Heart left ventricle (tissue), 16 donors: ENCODE measurements at places on chromosomes 2 and 18. TPM values are rescaled to one million over a fixed set of nuclear protein-coding genes. Genes with fewer than 3 reads are reported as not detected.

The MDH1B gene
- polyA plus RNA-seq, result 0.33 TPM

The WDR33 gene
- polyA plus RNA-seq, result 15.4 TPM

The OR6B3 gene
- polyA plus RNA-seq, result not detected

The TMEFF2 gene
- polyA plus RNA-seq, result not detected

- H3K4me1 ChIP-seq, result no peaks in the 10 kb centered on the region
- no peak overlapping the region for H3K4me3 ChIP-seq
- H3K27ac ChIP-seq, result no peak overlapping the region
- H3K36me3 ChIP-seq, result peaks cover 70% of the 10 kb centered on the region
- DNase-seq, result no peak
Measured at GRCh38 chr2:42314892-42315468, 46.0 kb downstream of the COX7A2L start.

- no peaks in the 10 kb centered on the region for H3K36me3 ChIP-seq
- peak overlapping the region; percentile 45 for H3K27ac ChIP-seq
- H3K4me3 ChIP-seq, result no peak overlapping the region
- no peak for DNase-seq
- H3K4me1 ChIP-seq, result peaks cover 52% of the 10 kb centered on the region
- no peaks in the 10 kb centered on the region for H3K27me3 ChIP-seq
Measured at GRCh38 chr2:46876741-46877384, 38.7 kb downstream of the MCFD2 start.

GRCh38 chr2:68231061-68231372 is 21.3 kb downstream of the PPP3R1 start:
- no peak for DNase-seq
- no peaks in the 10 kb centered on the region for H3K36me3 ChIP-seq
- H3K4me3 ChIP-seq, result no peak overlapping the region
- peaks cover 66% of the 10 kb centered on the region for H3K4me1 ChIP-seq
- H3K27me3 ChIP-seq, result no peaks in the 10 kb centered on the region
- H3K27ac ChIP-seq, result peak overlapping the region; percentile 61

- no peaks in the 10 kb centered on the region for H3K4me1 ChIP-seq
- no peaks in the 10 kb centered on the region for H3K36me3 ChIP-seq
- H3K27me3 ChIP-seq, result no peaks in the 10 kb centered on the region
- H3K27ac ChIP-seq, result no peak overlapping the region
- no peak overlapping the region for H3K4me3 ChIP-seq
- peak; percentile 52 for DNase-seq
Measured at GRCh38 chr18:76503649-76504386, 8.8 kb upstream of the ZNF516 start.

DNA sequence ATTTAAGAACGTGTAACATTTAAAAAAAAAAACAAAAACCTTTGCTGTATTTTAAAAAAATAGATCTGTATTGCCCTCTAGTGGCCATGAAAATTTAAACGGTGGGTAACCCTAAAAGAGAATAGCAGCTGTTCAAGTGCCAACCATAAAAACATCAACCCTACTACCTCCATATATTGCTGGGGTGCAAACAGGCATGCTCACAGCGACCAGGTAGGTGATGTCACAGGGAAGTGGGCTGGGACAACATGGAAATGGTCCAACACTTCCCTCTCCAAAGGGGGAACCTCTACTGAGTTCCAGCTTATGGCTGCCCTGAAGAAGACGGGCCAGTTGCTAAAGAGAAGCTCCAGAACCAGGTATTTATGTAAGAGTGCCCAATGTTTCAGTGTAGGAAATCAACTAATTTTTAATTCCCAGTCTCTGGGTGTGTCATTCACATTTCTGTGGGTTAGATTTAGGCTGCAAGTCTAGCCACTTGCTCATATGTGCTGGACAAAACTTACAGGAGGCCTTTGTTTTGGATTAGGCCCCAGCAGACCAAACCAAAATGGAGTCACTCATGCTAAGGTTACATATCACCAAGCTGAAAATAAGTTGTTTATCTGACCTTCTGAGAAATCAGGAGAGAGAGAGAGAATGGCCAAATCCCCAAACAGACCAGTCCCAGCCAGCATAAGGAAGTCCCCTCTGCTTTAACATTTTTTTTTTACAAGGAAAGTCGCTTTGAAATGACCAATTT is 54.5 kb downstream of the SKA1 start:
- DNase-seq, result no peak
- H3K36me3 ChIP-seq, result no peaks in the 10 kb centered on the region
- H3K4me1 ChIP-seq, result no peaks in the 10 kb centered on the region
- no peak overlapping the region for H3K4me3 ChIP-seq
- H3K27ac ChIP-seq, result no peak overlapping the region

DNA sequence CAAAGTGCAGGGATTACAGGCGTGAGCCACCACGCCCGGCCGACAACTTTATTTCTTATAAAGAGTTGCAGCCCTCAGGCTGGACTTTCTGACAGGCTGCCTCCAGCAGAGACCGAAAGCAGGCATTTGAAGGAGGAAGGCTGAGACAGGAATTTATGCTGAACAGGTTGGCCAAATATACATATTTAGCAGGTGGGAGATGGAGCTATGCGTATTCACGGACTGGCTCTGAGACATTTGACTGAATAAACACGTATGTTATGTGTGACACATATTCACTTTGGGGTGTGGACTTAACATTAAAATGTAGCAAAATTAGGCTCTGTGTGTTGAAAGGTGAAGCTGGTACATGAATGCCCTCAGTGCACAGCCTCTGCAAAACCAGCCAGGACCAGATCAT is 65.9 kb downstream of the SNTG2 start:
- no peaks in the 10 kb centered on the region for H3K27me3 ChIP-seq
- H3K27ac ChIP-seq, result no peak overlapping the region
- no peak overlapping the region for H3K4me3 ChIP-seq
- H3K4me1 ChIP-seq, result no peaks in the 10 kb centered on the region
- no peaks in the 10 kb centered on the region for H3K36me3 ChIP-seq

DNA sequence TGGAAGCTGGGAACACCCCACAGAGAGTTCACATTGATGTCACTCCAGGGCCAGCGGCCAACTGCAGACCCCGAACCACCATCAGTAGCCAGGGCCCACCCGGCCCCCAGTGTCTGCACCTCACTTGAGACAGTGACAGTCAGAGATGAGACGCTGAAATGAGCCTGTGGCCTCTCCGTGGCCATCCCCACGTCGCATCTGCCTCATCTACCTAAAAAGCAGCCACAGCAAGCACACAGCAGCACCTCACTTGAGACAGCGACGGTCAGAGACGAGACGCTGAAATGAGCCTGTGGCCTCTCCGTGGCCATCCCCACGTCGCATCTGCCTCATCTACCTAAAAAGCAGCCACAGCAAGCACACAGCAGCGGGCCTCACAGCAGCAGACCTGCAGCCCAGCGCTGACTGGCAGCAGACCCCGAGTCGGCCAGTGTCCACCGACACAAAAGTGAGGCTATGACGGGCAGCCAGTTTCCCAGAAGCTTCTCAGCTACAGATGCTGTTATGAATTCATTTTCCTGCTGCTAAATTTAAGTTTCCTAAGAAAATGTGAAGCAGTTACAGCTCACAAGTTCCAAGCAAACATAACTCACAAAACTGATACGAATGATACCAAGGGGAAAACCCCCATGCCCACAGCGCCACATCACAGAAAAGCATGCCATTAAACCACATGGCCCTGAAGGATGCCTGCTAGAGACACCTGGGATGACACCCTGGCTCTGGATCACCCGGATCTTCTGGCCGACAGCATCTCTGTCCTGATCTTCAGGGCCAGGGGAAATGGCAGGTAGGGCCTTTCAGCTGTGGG is 27.7 kb downstream of the SNORC start:
- H3K36me3 ChIP-seq, result no peaks in the 10 kb centered on the region
- H3K27ac ChIP-seq, result no peak overlapping the region
- no peaks in the 10 kb centered on the region for H3K4me1 ChIP-seq
- DNase-seq, result no peak
- no peak overlapping the region for H3K4me3 ChIP-seq

GRCh38 chr18:74975001-74975400 is 233.9 kb downstream of the PTGR3 start:
- no peak overlapping the region for H3K27ac ChIP-seq
- DNase-seq, result no peak
- no peaks in the 10 kb centered on the region for H3K27me3 ChIP-seq
- H3K36me3 ChIP-seq, result no peaks in the 10 kb centered on the region
- H3K4me1 ChIP-seq, result no peaks in the 10 kb centered on the region
- no peak overlapping the region for H3K4me3 ChIP-seq

GRCh38 chr2:148885209-148885608 is 10.2 kb downstream of the KIF5C start:
- no peaks in the 10 kb centered on the region for H3K36me3 ChIP-seq
- H3K4me1 ChIP-seq, result peaks cover 10% of the 10 kb centered on the region
- no peak overlapping the region for H3K27ac ChIP-seq
- no peak for DNase-seq
- peaks cover 36% of the 10 kb centered on the region for H3K27me3 ChIP-seq

DNA sequence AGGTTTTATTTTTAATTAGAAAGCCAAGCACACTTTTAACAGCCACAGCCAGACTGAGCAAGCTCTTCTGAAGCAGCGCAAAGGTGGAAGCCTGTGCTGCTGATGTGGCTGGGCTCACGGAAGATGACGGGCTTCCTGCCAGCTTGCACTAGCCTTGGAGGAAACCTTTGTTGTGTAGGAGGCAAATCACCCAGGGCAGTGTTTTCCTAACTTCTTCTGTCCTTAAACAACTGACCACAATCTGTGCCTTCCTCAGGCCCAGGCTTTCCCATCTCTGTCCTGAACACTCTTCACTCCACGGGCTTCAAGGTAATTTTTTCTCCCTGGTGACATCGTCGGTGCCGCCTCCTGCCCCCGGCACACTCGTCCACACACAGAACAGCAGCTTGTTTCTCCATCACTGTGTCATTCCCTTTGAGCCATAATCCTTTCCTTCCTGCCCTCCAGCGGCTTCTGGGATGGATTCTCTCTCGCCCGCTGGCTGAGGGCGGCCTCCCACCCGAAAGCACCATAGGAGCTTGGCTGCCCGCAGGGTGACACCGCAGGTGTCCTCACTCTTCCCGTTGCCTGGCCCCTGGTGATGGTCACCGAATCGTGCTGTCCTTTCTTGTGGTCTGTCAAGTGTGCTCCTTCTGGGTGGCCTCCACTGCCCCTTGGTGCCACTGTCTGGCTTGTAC is 31.1 kb upstream of the INHBB start:
- no peak overlapping the region for H3K27ac ChIP-seq
- no peak overlapping the region for H3K4me3 ChIP-seq
- no peaks in the 10 kb centered on the region for H3K36me3 ChIP-seq
- H3K27me3 ChIP-seq, result no peaks in the 10 kb centered on the region
- peak; percentile 52 for DNase-seq
- H3K4me1 ChIP-seq, result peaks cover 24% of the 10 kb centered on the region

GRCh38 chr2:117949806-117950205 is 64.1 kb downstream of the CCDC93 start:
- no peak for DNase-seq
- H3K36me3 ChIP-seq, result peaks cover 100% of the 10 kb centered on the region
- H3K27ac ChIP-seq, result no peak overlapping the region
- H3K27me3 ChIP-seq, result no peaks in the 10 kb centered on the region

DNA sequence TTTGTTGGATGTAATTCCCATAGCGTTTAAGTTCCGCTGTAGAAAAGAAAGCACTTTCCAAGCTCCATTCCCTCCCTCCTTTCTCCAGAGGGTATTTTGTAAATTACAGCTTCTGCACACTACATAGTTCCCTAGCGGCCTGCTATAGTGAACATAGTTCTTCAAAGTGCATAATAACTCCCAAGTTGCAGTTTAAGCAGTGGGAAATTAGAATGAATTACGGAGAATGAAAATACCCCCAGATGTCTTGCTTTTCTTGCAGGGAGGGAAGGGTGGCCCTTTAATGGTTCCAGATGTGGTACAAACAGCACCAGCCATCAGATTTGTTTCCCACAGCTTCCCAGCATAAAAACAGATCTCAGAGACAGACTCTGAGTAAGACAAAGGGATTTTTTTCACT is 893.9 kb downstream of the SUCLG1 start:
- H3K36me3 ChIP-seq, result no peaks in the 10 kb centered on the region
- no peak overlapping the region for H3K27ac ChIP-seq
- DNase-seq, result no peak

DNA sequence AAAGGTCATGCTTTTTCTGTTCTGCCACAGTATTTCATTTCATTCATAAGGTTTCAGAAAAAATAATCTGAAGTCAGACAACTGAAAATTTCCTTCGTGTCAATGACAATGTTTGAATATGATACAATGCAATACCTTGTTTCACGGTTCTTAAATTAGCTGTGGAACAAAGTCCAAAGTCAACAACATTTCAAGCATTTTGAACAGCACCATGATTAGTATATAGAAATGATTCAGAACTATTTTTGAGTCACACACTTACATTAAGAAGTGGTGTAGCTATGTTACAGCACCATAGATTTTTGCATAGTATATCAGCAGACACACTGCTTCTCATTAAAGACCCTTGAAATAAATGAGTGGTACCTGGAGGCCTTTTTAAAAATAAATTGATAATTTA is 178.3 kb upstream of the DSEL start:
- no peak for DNase-seq
- H3K36me3 ChIP-seq, result no peaks in the 10 kb centered on the region
- no peak overlapping the region for H3K27ac ChIP-seq
- no peak overlapping the region for H3K4me3 ChIP-seq
